ENCODE measurements at places on chromosomes 6 and 20. TPM values are rescaled to one million over a fixed set of nuclear protein-coding genes. Genes with fewer than 3 reads are reported as not detected.

Gene MUC21
- total RNA-seq: not detected

Gene TREML1
- not detected for total RNA-seq

DNA sequence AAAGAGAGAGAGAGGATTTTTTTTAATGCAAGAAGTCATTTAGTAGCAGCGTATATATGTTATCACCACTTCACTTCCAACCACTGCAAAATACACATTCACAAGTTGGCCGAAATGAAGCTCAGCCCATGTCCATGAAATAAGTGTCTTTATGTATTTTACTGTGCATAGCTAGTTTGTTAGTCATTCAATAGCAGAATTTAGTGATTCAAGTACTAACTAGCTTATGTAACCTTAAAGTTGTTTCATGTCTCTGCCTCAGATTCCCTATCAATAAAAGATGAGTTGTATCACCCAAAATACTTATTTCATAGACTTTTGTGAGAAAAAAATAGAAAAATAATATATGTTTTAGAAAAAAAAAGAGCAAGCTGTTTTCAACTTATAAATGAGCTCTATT is 153.7 kb upstream of the PRDM1 start:
- DNase-seq: no peak
- no peak overlapping the region for H3K27ac ChIP-seq
- H3K36me3 ChIP-seq: no peaks in the 10 kb centered on the region
- no peaks in the 10 kb centered on the region for H3K27me3 ChIP-seq
- no peaks in the 10 kb centered on the region for H3K4me1 ChIP-seq

GRCh38 chr20:59055302-59055701 is 12.7 kb upstream of the PRELID3B start:
- H3K36me3 ChIP-seq: no peaks in the 10 kb centered on the region
- no peaks in the 10 kb centered on the region for H3K4me1 ChIP-seq
- H3K27ac ChIP-seq: no peak overlapping the region
- no peak overlapping the region for H3K4me3 ChIP-seq
- no peaks in the 10 kb centered on the region for H3K27me3 ChIP-seq
- DNase-seq: no peak

- no peak overlapping the region for H3K27ac ChIP-seq
- H3K36me3 ChIP-seq: no peaks in the 10 kb centered on the region
- no peak for DNase-seq
- no peaks in the 10 kb centered on the region for H3K4me1 ChIP-seq
These were observed 229.2 kb upstream of the SUPT3H start for GRCh38 chr6:45606831-45607400.

All from right atrium auricular region (tissue), 2 donors.